Activated CD4-positive, CD25-positive, alpha-beta regulatory T cell treated with anti-CD3 and anti-CD28 coated beads, Interleukin-2, amount 50 U/mL, for 16 hours (primary cell): ENCODE measurements at places on chromosomes 16 and 17.

DNA sequence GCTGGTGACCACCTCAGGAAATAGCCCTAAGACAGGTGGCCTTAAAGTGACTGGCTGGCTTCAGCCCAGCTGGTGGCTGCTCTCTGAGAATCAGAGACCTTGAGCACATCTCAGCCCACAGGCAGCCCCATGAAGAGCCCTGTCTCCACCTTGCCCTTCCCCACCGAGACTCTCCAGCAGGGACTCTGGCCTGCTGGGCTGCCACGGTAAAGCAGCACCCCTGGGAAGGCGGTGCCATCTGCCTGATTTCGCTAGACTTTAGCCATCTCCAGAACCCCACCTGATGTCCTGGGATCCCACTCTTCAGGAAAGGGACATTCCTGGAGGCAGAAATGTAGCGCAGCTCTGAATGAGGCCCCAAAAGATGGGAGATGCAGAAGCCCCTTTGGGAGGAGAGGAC is 45.2 kb upstream of the LGALS9 start:
- no peak for DNase-seq

GRCh38 chr17:53749178-53749577 is 73.5 kb upstream of the KIF2B start:
- DNase-seq: no peak

DNA sequence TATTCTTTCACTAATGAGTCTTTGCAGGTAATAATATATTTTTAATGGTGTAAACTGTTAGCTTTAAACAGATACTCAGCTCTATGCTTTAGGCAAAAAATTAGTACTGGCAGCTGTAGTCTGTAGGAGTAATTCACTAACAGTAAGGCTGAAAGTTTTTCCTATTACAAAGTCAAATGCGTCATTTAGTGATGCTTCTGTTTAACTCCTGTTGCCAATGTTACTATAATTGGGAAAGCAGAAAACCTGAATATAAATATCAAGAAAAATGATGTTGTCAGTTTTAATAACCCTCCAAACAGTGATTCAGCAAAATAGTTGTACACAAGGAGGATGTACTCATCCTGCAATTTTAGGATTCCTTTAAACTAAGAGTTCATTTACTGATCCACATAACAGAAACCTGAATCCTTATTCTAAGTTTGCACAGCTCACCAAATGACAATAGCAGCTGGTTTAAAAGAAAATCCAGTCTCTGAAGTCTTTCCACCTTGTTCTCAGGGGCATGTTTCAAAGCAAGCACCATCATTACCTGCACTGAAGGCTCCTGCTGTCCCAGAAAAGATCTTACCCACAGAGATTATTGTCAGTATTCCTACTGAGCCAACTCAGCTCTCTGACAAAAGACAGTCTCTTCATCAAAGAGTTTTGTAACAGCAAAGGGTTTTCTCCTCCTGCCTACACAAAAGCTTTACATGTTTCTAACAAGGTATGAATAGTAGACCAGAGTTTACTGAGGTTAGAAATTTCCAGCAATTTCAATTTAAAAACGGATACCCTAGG is 4.2 kb downstream of the CDR2 start:
- DNase-seq: no peak

DNA sequence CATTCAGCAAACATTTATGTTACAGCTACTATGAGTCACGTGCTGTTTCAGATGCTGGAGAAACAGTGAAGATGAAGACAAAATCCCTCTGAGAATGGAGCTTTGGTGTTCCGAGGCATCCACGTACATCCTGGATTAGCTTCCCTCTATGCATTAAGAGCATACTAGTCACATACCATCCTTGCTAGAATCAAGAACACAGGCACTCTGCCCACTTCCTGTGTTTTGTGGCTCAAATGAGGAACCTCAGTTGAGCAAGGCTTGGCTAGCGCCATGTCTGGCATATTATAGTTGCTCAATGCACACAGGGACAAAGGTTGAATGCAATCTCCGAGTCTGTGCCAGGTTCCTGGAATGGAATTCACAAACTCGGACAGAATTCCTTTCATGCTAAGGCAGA is 297.5 kb downstream of the XYLT1 start:
- no peak for DNase-seq

- DNase-seq: no peak
Measured at GRCh38 chr17:75553295-75554110, 28.0 kb downstream of the LLGL2 start.

- no peak for DNase-seq
Measured at GRCh38 chr16:87801679-87802259, 36.0 kb upstream of the KLHDC4 start.

DNA sequence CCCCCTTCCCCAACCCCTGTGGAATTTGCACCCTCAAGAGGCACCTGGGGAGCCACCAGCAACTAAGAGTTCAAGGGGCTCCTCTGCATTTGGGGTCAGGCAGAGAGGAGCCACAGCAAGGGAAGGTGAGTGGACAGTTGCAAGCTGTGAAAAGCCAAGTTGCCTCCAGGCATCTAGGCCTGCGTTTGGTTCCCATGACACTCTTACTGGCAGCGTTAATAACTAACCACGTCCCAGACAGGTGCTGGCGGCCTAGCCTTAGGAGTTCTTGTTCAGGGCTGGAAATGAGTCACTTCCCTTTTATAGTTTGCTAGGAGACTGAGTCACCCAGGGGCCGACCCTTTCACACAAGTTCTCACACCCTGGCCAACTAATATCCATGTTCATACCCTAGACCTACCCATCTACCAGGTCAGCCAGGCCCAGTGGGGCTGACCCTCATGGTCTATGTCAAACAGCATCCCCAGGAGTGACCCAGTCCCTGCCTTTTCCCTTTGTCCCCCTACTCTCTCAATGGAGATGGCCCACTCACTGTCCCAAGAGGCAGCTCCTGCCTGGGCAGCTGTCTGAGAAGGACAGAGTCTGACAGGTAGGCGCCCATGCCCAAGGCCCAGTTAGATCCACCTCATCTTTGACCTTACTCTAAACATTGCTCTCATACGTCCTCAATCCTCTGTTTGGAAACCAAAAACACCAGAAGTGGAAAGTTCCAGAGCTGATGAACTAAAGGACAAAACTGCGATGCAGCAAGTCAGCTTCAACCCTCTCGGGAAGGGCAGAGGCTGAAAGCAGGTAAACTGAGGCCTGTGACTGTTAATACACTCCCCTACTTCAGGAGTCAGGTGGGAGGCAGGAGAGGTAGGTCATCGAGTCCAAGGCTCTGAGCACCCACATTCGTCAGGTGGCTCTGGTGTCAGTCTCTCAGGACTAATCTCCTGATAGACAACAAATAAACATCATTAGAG is 300.6 kb downstream of the SOX9 start:
- no peak for DNase-seq

DNA sequence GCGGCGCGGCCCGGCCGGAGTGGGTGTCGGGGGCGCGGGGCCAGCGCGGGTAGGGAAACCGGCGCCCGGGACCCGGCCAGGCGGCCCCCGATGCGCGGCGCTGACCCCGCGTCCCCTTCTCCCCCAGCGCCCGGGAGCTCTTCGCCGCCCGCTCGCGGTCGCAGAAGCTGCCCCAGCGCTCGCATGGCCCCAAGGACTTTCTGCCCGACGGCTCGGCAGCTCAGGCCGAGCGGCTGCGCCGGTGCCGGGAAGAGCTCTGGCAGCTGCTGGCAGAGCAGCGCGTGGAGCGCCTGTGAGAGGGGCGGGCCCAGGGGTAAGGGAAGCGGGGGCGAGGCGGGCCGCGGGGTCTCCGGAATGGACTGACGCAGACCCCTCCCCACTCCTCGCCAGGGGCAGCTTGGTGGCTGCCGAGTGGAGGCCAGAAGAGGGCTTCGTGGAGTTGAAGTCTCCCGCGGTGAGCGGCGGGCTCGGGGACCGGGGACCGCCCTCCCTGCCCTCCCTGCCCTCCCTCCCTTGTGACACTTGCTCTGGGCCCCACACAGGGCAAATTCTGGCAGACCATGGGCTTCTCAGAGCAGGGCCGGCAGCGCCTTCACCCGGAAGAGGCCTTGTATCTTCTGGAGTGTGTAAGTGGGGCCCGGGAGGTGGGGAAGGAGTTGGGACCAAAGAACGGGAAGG is 430 bp downstream of the TSEN54 start:
- DNase-seq: no peak

- DNase-seq: no peak
Measured at GRCh38 chr17:82350182-82351030, 8.6 kb upstream of the TEX19 start.

DNA sequence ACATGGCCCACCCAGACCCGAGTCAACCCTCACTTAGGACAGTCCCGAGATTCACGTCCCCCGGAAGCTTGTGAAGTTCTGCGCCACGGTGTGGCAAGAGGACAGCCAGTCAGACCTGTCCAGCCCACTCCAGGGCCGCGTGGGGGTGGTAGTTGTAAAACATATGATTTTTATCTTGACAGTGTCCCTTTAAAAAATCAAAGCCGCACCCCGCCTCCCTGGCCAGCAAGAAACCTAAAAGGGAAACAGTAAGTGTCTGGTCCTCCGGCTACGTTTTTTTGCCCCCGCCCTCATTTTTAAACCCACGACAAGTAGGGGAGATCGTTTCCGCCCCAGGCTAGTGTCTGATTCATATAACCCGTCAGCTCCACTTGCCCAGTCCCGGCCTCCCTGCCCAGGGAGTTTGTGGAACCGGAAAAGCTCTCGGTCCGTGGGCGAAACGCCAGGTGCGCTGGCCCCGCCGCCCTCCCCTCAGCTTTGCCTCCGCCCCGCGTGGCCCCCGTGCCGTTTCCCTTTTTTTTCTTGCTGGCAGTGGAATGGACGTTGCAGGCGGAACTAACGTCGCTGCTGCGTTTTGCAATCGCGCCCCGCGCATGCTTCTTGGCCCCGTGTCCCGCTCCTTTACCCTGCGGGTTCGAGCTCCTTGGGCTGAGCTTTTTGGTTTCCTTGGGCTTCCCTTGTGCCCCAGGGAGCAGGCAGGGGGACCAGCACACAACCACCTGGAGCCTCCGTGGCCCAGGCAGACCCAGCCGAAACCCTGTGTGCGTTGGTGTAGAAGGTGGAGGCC is 13.3 kb upstream of the NUDT16L1 start:
- no peak for DNase-seq
